Cortex of kidney (tissue), 1 donor: ENCODE measurements at places on chromosomes 5 and 9.

- no peak for DNase-seq
These were observed 122.6 kb upstream of the FSTL4 start for GRCh38 chr5:133734916-133735315.

GRCh38 chr5:19920761-19921160 is 67.2 kb downstream of the CDH18 start:
- no peak for DNase-seq

DNA sequence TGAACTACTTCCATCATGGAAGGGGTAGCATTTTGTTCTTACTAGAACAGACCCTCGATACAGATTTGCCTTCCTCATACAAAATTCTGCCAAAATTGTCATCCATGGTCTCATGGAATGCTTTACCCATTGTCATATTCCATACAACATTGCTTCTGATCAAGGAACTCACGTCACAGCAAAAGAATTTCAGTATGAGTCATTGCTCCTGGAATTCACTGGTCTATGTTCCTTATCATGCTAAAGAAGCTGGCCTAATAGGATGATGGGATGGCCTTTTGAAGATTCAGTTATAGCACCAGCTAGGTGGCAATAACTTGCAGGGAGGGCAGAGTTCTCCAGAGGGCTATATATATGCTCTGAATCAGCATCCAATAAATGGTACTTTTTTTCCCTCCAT is 18.2 kb upstream of the FNIP1 start:
- DNase-seq: no peak

GRCh38 chr9:130765137-130766020 is 69.7 kb upstream of the ABL1 start:
- DNase-seq: no peak

DNA sequence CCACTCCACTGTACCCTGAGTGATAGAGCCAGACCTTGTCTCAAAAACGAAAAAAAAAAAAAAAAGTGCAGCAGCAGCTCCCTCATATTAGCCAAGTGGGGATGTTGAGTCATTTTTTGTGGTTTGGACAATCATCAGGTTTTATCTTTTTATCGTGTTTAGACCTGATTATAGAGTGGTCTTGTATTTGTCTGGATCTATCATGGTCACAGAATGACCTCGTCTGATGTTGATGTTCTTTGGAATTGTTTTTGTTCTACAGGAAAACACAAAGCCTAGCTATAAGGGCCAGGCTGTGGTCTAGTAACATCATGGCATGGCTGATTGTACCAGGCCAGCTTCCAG is 1.6 kb upstream of the FBXW11 start:
- no peak for DNase-seq

DNA sequence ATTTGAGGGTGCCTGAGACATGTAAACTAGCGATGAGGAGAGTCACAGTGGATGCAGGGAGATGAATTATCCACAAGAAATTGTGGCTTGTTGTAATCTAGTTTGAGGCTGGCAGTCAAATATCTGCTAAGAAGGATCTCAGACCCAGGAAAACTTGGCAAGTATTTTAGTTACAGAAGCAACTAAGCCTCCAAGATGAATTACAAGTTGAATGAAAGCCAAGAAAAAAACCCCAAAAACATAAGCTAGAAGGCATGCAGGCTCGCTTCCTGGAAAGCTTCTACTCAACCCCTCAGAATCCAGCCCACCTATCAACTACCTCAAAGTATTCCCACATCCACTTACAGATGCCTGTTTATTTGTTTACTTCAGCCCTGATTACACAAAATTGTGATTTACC is 696.9 kb downstream of the MAT2B start:
- no peak for DNase-seq

DNA sequence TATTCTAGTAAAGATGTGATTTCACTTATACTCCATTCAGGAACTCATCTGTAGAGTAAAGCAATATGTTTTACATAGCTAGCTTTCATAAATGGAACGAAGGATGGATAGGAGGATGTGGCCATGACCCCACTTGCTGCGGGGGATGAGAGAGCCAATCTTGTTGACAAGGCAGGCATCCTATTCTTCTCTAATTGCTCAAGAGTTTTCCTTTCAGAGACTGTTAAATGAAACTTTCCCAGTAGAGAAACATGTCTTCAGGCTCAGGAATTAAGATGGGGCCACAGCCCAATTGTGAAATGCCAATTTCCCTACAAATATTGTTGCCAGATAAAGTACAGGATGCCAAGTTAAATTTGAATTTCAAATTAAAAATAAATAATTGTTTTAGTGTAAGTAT is 196.2 kb upstream of the TUT7 start:
- no peak for DNase-seq

DNA sequence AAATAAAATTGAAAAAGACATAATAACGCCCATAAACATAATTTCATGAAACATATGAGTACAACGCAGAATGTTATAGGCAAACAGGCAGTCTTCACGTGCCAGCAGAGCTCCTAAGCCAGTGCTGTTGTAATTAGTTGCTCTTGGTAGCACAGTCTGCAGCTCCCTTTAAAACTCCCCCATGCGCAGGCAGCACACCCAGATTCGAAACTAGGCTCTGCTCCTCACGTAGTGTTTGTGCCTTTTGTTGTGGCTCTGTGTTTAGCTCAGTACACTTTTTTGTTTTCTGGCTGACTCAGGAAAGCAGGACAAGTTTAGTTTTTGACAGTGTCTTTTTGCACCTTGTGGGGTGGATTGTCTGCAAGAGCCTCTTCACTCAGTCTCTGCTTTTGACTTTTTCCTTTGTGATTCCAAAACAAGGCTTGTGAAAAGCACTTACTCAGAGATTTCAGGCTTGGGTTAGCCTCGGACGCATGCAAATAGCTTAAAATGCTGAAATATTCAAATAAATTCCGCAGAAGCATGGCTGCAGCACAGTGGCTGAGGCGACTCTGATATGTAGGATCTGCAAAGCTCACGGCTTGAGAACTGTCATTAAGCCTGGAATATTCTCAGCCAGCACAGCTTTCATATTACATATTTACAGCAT is 113.6 kb downstream of the IRX1 start:
- DNase-seq: no peak

GRCh38 chr5:145246961-145247744 is 588.0 kb downstream of the PRELID2 start:
- DNase-seq: no peak

DNA sequence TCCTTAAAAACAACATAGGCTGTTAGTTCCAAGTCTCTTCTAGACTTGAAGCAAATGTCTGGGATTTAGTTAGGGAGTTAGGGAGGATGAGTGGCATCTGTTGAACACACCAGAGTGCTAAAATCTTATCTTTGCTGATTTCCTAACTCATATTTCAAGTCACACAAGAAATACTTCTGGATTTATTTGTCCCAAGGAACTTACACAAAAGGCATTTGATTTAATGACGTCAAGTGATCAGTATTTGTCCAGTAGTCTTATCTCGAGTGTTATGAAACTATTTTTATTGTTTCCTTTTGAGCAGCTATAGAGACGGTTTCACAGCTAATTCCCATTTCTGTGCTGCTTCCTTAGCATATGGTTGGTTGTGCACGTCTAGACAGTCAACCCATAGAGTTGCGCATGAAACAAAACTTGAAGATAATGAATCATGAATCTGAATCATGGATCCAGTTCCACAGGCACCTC is 140.5 kb upstream of the TUT7 start:
- DNase-seq: no peak

- no peak for DNase-seq
These were observed 240.5 kb downstream of the ENC1 start for GRCh38 chr5:74400067-74400466.

GRCh38 chr5:170471551-170472178 is 32.2 kb upstream of the KCNIP1 start:
- no peak for DNase-seq

DNA sequence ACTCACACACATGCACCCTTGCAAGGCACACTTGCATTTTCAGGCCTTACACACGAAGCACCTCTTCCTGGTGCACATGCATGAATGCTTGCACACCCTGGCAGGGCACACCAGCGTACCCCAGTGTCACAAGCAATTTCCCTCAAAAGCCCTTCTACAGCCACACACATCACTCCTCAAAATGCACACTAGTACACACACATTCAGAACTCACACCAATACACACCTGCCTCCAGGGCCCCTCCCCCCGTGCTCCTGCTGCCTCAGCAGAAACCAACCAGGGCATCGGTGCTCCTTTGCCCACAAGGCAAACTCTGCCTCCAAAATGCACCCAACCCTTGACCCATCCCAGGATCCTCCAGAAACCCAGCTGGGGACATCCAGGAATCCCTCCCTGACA is 1.2 kb downstream of the CAMK2A start:
- DNase-seq: no peak

DNA sequence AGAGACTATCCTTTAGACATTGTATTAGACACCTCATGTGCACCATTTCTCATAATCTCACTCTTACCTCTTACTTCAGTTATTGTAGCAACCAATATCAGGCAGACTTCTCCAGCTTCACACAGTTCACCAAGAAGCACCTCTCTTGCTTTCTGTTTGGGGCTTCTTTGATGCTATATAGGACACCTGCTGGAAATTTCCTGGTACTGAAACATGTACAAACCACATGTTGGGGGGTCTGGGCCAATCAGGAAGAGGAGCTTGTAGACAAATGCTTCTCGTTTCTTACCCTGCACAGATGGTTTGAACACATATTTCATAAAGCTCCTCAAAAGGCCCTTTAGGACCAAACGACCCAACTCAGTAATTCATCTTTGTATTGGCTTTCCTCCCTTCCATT is 212.1 kb downstream of the IZUMO3 start:
- no peak for DNase-seq

DNA sequence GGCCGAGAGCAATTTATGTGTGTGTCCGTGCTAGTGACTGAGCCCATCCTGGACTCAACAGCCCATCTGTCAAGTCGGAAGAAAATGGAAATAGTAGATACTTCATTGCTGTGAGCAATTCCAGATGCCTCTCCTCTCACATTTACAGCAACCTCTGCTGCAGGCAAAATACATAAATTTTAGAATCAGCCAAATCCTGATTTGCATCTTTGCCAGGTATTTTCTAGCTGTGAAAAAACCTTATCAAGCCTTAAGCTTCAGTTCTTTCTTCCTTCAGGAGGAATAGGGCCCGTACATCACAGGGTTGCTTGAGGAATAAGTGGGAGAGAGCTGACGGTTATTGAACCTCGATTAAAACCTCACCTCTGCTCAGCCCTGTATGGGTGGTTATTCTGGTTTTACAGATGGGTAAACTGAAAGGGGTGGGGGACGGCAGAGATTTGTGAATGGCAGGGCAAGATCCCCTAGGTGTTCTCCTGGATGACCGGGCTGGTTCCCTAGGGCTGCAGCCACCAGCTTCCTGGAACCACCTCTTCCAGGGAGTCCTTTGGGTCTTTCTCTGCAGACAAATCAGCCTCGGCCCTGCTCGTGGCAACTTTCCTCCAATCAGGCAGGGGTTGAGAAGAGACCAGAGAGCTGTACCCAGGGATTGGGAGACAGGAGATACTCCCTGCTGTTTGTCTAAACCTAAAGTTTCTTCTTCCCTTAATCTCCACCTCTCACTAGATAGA is 5.3 kb upstream of the MSX2 start:
- DNase-seq: no peak

GRCh38 chr5:137622850-137623249 is 113.0 kb downstream of the KLHL3 start:
- DNase-seq: no peak

- no peak for DNase-seq
These were observed 5.7 kb downstream of the MAMDC4 start for GRCh38 chr9:136857581-136858412.

- no peak for DNase-seq
These were observed 60.1 kb downstream of the GADD45G start for GRCh38 chr9:89664896-89665329.

DNA sequence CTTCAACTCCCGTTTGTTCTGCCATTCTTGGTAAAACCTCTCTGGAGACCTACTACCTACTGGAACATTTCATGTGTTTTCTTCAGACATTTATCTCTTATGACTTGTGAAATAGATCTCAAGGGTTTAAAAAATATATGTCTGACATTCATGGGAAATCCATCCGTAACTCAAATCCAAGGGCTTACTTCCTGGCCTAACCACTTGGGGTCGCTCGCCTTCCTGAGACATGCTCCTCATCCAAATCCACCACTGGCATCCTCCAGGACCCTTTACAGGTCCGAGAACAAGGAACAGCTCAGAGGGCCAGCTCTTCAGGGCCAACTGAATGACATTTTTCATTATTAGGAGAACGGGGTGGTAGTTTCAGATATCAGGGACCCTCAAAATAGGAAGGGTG is 235.1 kb upstream of the TUT7 start:
- no peak for DNase-seq

GRCh38 chr5:132456296-132456986 is 34.1 kb downstream of the IRF1 start:
- no peak for DNase-seq

DNA sequence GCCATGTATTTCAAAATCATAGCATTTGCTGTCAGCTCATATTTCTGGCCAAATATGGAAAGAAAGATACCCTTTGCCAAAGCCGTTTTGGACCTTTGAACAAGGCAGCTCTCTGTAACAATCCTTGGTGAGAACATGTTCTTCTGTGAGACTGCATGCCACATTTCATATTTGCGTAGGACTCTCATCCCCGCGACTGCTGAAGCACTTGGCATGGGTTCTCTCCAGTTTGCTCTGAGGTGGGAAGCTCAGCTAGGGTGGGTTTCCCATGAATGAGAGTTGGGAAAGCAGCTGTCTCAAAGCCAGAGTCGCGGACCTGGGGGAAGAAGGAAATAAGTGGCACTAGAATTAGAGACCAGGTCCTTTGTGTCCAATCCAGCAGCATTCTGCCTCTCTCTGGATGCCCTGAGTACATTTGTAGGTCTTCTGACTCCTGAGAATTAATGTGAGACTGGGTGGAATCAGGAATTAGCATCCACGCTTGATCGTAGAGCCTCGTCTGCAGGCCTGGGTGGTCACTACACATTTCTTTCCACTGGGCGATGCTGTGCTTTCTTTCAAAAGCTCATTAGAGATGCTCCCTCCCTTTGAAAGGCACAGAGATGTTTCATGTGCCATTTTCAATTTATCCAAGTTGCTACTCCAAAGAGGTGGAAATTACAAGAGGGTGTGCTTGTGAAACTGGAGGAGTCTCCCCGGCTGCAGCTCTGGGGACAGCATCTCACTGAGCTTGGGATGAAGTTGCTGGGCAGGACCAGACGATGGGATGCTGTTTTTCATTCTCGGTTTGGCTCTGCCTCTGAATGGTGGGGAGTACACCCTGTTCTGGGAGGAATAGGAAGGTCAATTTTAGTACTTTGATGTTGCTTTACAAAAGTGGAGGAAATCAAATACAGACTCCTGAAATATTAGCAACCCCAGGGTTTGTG is 197.2 kb downstream of the GADD45G start:
- no peak for DNase-seq

- DNase-seq: no peak
These were observed 443.4 kb upstream of the ST8SIA4 start for GRCh38 chr5:101346447-101346846.

GRCh38 chr5:9605041-9605838 is 24.9 kb downstream of the TAS2R1 start:
- no peak for DNase-seq

DNA sequence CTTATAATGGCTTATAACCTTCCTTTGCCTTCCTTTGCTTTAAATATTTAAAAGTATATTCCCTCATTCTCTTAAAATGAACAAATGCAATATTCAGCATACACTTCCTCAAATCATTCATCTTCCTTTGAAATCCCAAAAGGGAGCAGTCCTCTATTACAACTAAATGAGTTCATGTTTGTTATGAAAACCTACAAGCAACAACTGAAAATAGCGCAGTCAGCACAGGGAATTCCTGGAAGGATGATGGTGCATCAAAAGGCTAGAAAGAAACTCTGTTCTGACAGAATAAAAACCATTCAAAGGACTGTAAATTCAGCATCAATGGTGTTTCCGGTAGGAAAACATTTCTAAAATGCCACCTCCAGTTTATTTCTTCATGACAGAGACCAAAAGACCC is 3.3 kb downstream of the NR6A1 start:
- DNase-seq: no peak
